Activated T-cell treated with anti-CD3 and anti-CD28 coated beads, Interleukin-2, amount 50 U/mL, for 24 hours (primary cell): ENCODE measurements at places on chromosomes 2 and 18.

GRCh38 chr18:76455003-76455676 lies 39.9 kb downstream of the ZNF516 start:
- H3K36me3 ChIP-seq = peaks cover 5% of the 10 kb centered on the region
- H3K4me3 ChIP-seq = no peak overlapping the region
- peak; percentile 22 for DNase-seq
- H3K27ac ChIP-seq = no peak overlapping the region
- H3K27me3 ChIP-seq = peaks cover 5% of the 10 kb centered on the region
- peaks cover 69% of the 10 kb centered on the region for H3K4me1 ChIP-seq

- no peaks in the 10 kb centered on the region for H3K4me1 ChIP-seq
- no peak overlapping the region for H3K27ac ChIP-seq
- no peak for DNase-seq
- H3K36me3 ChIP-seq = no peaks in the 10 kb centered on the region
Observed at GRCh38 chr2:138474100-138474825, 27.3 kb upstream of the SPOPL start.

DNA sequence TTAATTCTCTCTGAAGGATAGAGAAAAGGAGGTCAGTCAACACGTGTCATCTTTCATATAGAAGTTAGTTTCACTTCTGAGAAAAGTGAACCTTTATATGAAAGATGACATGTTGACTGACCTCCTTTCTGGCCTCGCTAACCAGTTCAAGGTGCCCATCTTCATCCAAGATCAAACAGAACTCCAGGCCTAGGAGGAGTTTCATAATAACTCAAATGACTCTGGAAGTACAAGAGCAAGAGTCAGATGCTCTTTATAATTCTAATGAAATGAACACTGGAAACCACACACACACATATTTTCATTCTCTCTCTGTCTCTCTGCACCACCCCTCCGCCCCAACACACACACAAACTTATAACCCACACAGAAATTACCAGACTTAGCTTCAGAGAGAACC lies 16.3 kb downstream of the ANKRD44 start:
- DNase-seq = no peak
- peak overlapping the region; percentile 71 for H3K4me3 ChIP-seq
- peaks cover 72% of the 10 kb centered on the region for H3K36me3 ChIP-seq
- no peaks in the 10 kb centered on the region for H3K27me3 ChIP-seq
- peaks cover 94% of the 10 kb centered on the region for H3K4me1 ChIP-seq
- peak overlapping the region; percentile 99 for H3K27ac ChIP-seq

DNA sequence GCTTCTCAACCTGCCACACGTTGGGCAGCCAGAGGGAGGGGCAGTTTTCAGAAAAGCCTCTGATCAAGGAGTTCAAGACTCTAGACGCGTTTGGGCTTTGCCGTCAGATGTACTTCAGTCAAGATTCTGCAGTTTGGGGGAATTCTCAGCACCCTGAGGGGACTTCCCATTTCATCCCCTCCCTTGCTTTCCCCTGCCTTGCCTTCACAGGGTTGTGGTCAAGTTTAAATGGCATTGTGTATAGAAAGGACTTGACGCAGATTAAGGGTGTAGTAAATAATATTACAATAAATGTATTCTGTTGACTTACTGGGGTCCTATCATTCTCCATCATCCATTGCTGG lies 198.3 kb upstream of the NABP1 start:
- no peaks in the 10 kb centered on the region for H3K36me3 ChIP-seq
- no peak overlapping the region for H3K4me3 ChIP-seq
- H3K27ac ChIP-seq = no peak overlapping the region
- H3K27me3 ChIP-seq = peaks cover 23% of the 10 kb centered on the region

GRCh38 chr2:174145827-174146226 lies 102.5 kb downstream of the OLA1 start:
- H3K4me3 ChIP-seq = no peak overlapping the region
- H3K27ac ChIP-seq = no peak overlapping the region
- peaks cover 5% of the 10 kb centered on the region for H3K4me1 ChIP-seq
- DNase-seq = no peak
- peaks cover 32% of the 10 kb centered on the region for H3K36me3 ChIP-seq

- H3K4me3 ChIP-seq = no peak overlapping the region
- DNase-seq = no peak
- H3K4me1 ChIP-seq = peaks cover 5% of the 10 kb centered on the region
- H3K27ac ChIP-seq = no peak overlapping the region
- H3K36me3 ChIP-seq = peaks cover 8% of the 10 kb centered on the region
Observed at GRCh38 chr2:72674982-72675915, 150.6 kb downstream of the EXOC6B start.

- no peak for DNase-seq
- no peaks in the 10 kb centered on the region for H3K36me3 ChIP-seq
- H3K4me3 ChIP-seq = no peak overlapping the region
- H3K27ac ChIP-seq = no peak overlapping the region
- H3K4me1 ChIP-seq = peaks cover 31% of the 10 kb centered on the region
Observed at GRCh38 chr2:145741636-145742035, 1221.7 kb upstream of the ZEB2 start.

GRCh38 chr2:33441235-33441810 lies 35.1 kb upstream of the RASGRP3 start:
- no peak overlapping the region for H3K27ac ChIP-seq
- H3K27me3 ChIP-seq = peaks cover 10% of the 10 kb centered on the region
- no peaks in the 10 kb centered on the region for H3K36me3 ChIP-seq
- no peaks in the 10 kb centered on the region for H3K4me1 ChIP-seq
- peak; percentile 57 for DNase-seq

DNA sequence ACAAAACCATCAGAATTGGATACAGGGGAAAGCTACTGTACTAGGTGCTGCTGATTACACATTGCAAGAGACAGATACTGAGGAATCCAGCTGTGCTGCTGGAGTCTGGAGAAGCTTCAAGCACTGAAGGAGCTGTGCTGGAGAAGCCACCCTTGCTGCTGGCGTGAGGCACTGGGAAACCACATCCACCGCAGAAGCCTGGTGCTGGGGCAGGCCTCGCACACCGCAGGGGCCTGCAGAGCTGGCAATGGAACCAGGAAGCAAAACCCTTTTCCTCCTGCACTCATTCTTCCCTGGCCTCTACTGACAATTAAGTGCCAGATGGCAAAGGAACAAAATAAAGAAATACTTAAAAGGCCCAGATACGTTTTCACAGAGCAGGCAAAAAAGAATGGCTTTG lies 94.4 kb upstream of the MSH6 start:
- no peak overlapping the region for H3K4me3 ChIP-seq
- H3K27me3 ChIP-seq = no peaks in the 10 kb centered on the region
- no peak for DNase-seq
- H3K27ac ChIP-seq = no peak overlapping the region
- H3K4me1 ChIP-seq = no peaks in the 10 kb centered on the region
- no peaks in the 10 kb centered on the region for H3K36me3 ChIP-seq
